ENCODE measurements at places on chromosomes 5 and 9.

DNA sequence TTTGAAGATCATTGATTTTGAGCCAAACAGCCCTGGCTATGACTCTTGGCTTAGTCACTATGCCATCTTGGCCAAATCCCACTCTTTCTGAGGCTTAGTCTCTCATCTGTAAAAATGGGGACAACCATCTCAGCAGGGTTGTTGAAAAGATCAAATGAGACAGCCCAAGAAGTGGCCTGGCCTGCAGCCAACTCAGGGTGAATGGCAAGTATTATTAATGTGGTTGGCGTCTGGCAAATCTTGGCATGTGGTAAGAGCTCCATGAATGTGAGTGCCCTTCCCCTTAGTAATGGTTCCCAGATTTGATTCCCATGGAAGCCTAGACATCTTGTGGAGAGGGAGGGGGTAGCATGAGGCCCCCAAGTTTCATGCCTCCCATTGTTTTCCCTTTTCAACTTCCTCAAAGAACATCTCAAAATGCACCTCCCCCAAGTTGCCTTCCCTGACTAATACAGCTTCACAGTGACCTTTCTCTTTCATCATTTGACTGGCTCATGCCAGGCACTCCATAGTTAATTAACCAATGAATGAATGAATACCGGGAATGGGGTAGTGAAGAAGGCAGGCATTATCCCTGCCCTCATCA is 11.8 kb upstream of the TGFBI start:
- DNase-seq, result no peak

- DNase-seq, result no peak
Observed at GRCh38 chr9:116877072-116877471, 190.0 kb downstream of the TRIM32 start.

GRCh38 chr9:21679432-21679831 is 123.0 kb upstream of the MTAP start:
- no peak for DNase-seq

DNA sequence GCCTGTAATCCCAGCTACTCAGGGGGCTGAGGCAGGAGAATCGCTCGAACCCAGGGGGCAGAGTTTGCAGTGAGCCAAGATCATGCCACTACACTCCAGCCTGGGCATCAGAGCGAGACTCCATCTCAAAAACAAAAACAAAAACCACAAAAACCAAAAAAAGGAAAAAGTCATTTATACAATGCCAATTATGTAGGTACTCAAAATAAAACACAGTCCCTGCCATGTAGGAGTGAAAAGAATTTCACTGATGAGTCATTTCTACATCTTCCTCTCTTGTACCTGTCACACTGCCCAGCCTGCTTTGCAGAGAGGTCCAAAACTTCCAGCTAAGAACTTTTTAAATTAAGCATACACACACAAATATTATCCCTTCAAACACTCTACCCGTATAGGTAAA is 215.8 kb downstream of the EPB41L4A start:
- no peak for DNase-seq

DNA sequence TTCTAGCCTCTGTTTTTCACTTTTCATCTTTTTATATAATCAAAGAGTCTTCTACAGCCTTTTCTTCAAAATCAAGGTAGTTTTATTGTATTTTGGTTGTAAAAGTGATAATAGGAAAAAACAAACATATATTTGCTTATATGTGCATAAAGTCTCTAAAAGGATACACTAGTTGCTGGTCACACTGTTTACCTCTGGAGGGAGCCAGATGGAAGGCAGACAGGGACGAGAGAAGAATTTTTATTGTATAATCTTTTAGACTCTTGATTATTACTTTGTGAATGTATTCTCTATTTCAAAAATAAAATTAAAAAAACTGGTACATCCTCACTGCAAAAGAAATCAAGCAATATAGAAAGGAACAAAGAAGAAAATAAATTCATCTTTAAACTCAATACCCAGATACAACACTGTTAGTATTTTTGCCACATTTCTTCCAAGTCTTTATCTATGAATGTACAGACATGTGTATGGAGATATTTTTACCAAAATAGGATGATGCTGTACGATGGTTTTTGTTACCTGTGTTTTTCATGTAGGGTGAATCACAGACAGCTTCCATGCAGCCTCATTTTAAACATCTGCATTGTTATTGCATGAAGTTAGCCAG is 6.1 kb upstream of the RNF183 start:
- DNase-seq, result no peak

- DNase-seq, result no peak
Observed at GRCh38 chr9:4748612-4749011, 7.6 kb upstream of the AK3 start.

DNA sequence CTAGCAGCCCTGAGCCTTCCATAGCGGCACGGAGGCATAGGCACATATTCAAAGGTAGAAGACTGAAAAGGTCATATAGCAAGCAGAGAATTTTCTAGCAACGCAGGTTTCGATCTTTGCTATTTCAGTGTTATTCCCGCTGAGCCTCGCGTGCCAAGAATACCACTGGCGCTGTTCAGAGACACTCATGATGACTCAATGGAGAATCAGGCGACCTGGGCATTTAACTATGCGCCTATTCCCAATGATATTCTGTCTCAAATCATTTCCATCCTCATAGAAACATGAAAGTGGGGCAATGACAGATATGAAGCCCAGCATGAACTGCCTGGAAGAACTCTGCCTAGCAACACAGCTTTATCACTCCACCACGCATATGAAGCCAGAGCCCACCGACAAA is 59.9 kb downstream of the EFNA5 start:
- no peak for DNase-seq

GRCh38 chr5:128156521-128156920 is 73.0 kb downstream of the SLC12A2 start:
- DNase-seq, result no peak

- DNase-seq, result no peak
Observed at GRCh38 chr9:14441976-14442651, 128.2 kb upstream of the NFIB start.

DNA sequence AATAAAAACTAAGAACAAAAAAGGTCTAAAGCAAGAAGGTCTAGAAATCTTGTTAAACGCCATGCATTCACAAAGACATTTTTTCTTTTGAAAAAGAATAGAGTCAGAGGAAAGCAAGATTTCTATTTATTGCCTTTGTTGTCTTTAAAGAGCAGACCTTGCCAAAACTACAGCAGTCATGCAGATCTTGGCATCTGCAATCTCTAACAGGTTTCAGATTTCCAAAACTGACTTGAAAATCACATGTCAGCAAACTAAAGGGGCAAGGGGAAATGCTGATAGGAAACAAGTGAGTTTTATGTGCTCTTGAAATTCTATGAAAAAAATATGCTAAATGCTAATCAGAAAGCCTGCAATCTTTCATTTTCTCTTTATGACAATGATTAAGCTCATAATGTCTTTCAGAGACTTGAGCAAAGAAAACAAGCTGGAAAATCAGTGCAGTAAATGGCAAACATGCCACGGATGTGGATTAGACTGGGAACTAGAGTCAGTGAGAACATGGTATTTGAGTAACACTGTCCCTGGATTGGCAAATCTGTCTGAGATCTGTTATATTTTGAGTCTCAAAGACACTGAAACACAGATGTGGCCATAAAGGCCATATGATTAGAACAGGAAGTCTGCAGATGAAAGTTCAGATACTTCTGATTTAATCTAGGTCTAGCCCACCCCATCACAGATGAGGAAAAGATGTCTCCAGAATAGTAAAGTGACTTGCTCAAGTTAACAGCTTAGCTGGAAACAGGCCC is 361.4 kb upstream of the RPS23 start:
- DNase-seq, result no peak

- no peak for DNase-seq
Observed at GRCh38 chr9:96048104-96048955, 172.8 kb downstream of the ERCC6L2 start.

DNA sequence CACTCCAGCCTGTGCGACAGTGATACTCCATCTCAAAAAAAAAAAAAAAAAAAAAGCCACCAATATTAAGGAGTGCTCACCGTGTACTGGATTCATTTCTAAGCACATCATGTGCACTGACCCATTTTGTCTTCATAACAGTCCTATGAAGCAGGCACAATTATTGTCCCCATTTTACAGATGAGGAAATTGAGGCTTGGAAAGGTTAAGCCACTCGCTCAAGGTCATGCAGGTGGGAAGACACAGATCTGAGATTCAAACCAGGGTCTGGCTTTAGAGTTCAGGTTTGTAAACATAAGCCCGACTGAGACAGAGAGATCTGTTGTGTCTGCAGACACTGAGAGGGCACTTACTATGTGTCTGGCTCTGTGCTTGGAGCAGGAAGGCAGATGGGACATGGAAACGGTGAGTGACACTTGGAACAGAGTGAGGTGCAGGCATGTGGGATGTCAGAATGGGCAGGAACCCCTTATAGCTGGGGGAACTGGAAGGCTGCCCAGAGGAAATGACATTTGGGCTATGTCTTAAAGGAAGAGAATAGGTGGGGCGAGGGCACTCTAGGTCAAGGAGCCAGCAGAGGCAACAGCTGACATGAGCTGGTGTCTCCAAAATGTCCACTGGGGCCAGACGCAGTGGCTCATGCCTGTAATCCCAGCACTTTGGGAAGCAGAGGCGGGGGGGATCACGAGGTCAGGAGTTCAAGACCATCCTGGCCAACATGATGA is 69.9 kb downstream of the STK10 start:
- no peak for DNase-seq

DNA sequence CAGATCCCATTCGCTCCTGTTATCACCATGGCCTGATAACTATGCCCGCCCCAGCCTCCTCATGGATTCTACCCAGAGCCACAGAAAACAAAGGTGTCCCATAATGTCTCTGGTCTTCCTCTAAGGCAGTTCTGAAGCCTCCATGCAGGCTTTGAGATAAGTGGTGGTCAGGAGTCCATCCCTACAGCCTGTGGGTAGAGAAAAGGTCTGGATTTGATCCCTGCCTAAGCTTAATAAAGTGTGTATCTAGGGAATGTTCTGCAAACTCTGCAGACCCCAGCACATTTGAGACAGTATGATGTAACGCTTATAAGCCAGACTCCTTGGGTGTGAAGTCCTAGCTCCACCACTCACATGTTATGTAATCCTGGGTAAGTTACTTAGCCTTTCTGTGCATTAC is 187.3 kb downstream of the MAPKAP1 start:
- DNase-seq, result no peak

GRCh38 chr9:134592018-134592818 is 49.4 kb upstream of the COL5A1 start:
- no peak for DNase-seq

DNA sequence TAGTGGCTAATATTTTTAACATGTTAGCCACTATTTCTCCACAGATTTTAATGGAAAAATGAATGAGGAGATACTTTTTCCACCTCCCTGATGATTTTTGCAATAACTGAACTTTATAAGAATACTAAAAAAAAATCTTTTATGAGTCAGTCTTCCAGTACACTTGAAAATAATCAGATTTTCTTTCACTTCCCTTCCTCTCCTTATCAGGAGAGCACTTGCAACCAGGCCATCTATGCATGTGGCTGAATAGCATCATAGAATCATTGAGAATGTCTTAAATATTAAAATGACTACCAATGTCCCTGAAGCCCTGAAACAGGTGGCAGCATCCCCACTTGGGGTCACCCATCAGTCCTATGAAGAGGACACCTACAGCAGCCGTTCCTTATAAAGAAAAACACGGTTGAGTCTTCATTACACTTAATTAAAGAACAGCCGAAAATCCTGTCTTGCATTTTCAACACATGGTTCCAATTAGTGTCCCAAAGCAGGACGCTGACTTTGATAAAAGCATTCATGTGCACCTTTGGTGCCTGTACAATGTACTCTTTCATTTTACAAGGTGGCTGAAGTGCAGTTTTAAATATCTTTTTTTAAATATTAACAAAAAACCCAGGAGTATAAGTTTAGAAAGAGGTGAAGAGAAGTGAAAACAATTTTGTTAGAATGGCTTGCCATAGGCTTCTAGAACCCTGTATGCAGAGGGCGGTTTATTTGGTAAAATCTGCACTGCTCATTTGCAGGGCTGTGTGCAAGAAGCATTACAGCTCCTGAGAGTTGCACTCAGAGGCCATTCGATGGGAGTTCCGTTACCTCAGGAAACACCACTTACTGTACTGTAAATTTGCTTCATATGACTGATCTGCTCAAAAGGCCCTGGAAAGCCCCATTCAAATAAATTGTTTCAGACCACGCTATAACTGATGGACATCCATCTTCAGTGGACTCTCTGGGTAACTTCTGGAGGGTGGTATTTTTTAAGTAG is 106.9 kb upstream of the VCAN start:
- no peak for DNase-seq

DNA sequence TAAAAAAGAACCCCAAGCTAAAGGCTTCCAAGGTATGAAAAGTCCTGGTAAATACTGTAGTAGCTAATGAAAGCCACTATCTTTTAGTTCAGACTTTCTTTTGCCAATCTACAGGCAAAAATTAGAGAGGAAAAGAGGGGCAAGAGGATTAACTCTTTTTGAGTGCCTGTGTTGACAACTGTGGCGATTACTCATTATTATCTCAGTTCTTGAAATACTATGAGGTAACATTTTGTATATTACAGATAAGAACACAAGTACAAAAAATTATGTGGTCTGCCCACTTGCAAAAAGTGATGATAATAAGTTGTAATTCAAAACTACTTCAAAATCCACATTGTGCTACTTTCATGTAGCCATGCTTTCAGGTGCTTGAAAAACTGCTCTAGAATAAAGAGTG is 144.0 kb downstream of the DTWD2 start:
- no peak for DNase-seq

GRCh38 chr9:130276121-130276520 is 10.6 kb downstream of the HMCN2 start:
- DNase-seq, result no peak

GRCh38 chr5:140112685-140113179 is 1.2 kb upstream of the PURA start:
- no peak for DNase-seq

DNA sequence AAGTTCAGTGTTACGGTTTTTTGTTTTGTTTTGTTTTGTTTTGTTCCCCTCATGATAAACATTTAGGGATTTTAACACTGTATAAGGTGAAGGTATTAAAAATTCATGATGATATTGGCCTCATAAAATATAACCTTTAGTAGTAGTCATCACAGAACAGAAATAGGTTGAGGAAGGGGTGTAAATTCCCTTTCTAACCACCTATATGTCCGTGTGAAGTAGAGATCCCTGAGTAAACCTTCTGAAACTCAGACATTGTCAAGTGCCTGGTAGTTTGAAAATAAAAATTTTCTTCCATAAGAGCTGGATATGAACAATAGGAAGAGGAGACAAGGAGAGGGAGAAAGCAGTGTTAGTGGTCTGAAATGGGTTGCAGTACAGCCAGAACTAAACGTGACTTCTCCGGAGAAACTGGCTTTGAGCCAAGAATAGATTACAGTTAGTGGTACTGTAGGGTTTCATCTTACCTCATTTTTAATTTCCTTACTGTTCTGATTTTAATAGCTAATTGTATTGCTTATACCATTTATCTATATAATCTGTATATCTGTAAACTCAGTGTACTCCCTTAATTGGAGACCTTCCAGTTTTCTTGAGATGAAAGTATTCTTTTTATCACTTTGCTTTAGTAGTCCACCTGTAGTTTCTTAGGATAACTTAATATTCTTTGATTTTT is 18.3 kb downstream of the UGCG start:
- DNase-seq, result no peak

Data from NCI-H774 (cell line).